ENCODE measurements at places on chromosomes 13 and 19.

GRCh38 chr19:49894011-49894664 lies 2.5 kb downstream of the IL4I1 start:
- DNase-seq: no peak

- DNase-seq: peak; percentile 90
Observed at GRCh38 chr19:47240996-47241918, 10.3 kb upstream of the BBC3 start.

DNA sequence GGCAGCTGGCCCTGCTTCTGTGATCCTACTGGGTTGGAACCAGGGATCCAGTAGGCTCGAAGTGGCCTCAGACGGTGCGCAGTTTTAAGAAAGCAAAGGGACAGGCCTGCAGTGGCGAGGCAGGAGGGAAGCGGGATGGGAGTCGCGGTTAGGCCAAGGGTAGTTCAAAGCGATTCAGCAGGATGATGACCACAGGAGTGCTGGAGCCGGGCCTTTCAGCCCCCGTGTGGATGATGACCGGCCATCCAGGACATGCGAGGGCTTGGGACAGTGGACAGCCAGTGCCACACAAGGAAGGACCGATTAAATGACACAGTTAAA lies 854 bp downstream of the RNASEH2B start:
- no peak for DNase-seq

DNA sequence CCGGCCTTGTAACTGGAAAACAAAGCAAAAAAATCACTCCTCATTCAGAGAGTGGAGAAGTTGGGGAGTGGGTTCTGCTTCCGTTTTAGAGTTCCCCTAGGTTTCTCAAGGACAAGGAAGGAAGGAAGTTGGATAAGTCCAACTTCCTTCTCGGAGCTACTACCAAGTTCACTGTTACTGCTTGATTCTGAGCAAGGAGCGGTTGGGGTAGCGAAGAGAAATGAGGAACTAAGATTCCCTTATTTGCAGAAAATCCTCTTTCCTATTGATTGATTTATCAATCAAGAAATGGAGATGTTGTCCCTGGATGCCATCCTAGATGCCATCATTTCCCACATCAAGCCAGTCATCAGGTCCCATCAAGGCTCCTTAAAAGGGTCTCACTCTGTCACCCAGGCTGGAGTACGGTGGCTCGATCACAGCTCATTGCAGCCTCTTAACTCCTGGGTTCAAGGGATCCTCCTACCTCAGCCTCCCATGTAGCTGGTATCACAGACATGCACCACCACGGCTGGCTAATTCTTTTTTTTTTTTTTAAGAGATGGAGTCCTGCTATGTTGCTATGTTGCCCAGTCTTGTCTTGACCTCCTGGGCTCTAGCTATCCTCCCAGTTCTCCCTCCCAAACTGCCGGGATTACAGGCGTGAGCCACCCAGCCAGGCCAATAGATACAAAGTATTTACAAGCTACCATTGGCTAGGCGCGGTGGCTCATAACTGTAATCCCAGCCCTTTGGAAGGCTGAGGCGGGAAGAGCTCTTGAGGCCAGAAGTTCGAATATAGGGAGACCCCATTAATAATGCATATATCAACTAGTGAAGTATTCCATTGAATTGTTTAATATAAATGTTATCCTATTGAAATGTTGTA lies 809 bp upstream of the B9D2 start:
- DNase-seq: no peak

DNA sequence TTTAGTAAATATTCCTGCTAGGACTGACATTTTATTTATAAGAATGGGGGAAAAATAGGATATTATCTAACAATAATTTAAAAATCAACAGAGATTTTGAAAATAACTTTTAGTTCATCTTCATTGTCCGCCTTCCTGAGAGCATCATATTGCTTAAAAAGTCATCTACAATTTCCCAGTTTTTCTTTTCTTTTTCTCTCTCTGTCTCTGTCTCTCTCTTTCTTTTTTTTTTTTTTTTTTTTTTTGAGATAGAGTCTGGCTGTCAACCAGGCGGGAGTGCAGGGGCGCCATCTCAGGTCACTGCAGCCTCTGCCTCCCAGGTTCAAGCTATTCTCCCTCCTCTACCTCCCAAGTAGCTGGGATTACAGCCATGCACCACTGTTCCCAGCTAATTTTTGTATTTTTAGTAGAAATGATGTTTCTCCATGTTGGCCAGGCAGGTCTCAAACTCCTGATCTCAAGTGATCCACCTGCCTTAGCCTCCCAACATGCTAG lies 276.3 kb downstream of the DACH1 start:
- DNase-seq: no peak

DNA sequence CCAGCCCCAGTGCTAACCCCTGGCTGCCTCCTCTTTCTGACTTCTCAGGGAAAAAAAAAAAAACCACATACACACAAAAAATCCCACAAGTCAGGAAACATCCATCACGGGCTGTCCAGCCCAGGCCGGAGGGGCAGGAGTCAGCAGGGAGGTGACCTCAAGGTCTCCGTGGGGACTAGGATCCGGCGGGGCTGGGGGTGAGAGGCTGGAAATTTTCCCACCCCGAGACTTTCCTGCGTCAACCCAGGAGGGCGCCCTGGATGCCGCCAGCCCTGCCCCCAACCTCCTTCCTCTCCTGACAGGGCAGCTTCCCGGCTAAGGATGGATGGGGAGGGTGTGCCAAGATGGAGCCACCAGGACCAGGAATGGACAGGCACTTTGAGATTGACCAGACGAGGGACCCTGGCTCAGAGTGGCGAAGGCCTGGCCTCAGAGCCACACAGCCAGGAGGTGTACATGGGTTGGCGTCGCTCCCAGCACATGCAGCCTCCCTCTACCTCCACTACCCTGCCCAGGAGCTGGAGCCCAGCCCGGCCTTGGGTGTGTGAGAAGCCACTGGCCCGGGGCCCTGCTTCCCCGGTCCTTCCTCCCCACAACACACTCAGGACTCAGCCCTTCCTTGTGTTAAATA lies 33.3 kb downstream of the BLOC1S3 start:
- DNase-seq: no peak

- no peak for DNase-seq
Observed at GRCh38 chr13:73835138-73835721, 299.0 kb downstream of the KLF12 start.

DNA sequence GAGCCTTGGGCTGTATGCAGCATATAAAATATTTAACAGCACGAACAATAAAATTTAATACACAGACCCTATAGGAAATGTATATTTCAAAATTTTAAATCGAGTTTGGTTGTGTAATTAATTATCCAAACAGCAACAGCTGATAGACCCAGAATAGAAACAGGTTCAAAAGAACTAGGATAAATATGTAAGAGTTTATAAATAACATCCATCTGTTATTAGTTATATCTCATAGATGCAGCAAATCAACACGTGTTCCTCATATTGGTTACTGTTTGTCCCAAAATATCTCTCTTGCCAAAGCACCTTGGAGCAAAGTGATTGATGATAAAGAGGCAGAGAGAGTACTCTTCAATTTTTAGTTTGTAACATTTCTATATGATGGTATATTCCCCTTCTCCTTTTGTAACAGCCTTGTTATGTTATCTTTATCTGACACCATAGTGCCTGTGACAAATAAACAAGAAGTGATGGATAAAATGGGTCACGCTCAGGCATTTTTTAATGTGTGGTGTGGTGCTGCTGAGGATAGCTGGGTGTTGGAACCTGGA lies 260.6 kb upstream of the NBEA start:
- DNase-seq: no peak

DNA sequence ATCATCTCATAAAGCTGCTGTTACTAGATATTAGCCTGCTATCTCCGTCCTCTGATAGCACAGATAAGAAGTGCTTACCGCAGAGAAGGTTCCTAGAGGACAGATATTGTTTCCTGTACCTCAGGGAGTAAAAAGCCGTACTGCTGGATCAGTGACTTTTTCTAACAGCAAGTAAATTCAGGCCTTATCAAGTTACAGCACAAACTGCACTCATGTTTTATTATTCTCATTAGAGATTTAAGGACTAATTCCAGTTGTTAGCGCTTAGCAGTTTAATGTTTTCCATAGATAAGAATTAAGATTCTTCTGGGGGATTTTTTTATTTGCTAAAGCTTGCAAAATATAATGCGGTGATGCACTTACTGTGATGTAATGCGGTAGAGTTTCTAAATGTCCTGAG lies 119.0 kb upstream of the OBI1 start:
- no peak for DNase-seq

- DNase-seq: no peak
Observed at GRCh38 chr13:111658145-111659100, 338.0 kb downstream of the TEX29 start.

DNA sequence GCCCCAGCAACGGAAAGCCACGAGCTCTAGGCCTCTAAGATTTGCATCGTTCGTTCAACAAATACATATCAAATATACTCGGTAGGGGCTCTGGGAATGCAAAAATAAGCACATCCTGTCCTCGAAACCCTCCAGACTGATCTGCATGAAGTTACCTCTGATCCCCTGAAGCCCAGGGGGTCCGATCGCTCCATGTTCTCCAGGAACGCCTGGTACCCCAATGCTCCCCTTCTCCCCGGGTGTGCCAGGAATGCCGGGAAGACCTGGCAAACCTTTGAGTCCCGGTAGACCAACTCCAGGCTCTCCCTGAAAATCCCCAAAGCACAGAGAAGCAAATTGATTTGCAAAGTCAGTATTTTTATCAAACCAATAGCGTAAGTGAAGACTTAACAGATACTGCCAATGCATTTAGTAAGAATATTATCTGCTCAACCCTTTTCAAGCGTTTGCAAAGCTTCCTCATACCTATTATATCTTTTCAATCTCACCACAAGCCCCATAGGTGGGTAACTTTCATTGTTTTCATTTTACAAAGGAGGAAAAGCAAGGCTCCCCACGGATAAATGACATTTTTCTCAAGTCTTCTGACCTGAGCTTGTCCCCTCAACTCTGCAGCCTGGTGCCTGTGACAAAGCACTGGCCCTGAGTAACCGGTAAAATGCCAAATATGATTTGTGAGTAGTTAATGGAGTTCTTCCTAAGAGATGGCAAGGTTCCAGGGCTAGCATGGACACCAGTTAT lies 127.7 kb downstream of the COL4A1 start:
- no peak for DNase-seq

DNA sequence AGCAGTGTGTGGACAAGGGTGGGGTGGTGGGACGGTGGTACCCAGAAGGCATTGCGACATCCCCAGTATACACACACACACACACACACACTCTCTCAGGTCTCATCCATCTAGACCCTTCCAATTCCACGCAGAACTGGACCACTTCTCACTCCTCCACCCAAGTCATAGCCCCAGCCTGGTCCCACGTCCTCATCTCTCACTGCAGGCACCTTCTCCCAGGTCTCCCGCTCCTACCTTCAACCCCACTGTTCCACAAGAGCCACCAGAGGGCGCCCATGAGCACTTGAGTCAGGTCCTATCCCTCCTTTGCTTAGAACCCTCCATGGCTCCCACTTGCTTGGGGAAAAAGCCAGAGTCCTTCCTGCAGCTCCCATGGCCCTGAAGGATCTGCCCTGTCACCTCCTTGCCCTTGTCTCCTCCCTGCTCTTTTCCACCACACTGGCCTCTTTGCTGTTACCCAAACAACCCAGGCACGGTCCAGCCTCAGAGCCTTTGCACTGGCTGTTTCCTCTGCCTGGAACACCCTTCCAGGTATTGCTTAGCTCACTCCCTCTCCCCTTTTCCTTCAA lies 62.6 kb downstream of the IER2 start:
- DNase-seq: peak; percentile 66

GRCh38 chr19:32066056-32066455 lies 279.4 kb upstream of the ZNF507 start:
- no peak for DNase-seq

GRCh38 chr19:35317464-35318043 lies 11.4 kb upstream of the CD22 start:
- no peak for DNase-seq

DNA sequence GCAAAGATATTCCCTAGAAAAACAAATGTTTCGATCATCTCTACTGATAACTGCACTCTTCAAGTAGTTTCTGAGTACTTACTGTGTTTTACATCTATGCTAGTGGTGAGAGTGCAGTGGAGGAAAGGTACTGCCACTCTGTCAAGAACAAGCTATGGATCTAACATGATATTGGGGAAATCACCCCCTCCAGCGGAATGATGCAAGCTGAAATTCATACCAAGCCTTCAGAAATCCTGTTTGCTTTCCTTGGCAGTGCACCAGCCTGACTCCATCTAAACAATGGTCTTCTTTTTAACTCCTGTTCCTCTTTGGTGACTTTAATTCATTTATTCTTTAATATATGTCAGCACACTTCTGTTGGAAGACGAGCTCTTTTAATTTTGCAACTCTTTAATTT lies 238.0 kb downstream of the PCDH9 start:
- DNase-seq: no peak

DNA sequence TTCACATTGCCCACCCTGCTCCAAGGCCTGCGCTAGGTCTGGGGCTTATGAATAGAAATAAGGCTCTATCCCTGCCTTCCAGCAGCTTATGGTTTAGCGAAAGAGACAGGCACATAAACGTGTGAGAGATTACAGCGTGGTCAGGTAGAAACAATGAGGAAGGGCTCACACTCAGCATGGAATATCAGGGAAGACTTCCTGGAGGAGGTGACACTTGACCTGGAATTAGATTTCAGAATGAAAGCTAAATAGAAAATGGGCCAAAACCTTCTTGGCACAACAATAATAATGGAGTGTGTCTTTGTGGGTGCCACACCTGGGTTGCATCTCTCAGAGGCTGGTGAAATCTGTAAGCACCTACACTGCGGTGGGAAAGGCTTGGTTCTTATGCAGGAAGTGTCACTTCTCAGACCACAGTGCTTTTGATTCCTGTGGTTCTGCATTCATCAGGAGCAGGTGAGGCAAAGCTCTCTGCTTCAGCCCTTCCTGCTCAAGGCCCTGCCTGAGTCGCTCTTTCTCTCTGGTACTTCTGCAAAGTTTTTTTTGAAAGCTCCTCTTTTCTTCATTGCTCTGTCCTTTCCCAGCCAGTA lies 430.3 kb downstream of the ZNF536 start:
- no peak for DNase-seq

DNA sequence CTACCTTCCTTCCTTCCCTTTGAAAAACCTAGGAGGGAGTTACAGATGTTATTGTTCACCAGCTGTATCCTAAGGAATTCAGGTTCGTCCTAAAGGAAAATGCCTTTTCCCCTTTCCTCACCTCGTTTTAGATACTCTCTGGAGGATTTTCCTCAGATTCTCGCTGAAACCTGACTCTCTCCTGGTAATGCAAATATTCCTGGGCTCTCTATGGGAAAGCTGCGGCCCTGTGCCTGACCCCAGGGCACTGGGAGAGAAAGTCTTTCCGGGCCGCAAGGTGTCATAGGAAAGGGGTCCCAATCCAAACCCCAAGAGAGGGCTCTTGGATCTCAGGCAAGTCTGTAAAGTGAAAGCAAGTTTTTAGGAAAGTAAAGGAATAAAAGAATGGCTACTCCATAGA lies 13.1 kb upstream of the OR1M1 start:
- no peak for DNase-seq
